ENCODE measurements at places on chromosomes 7 and 10.

GRCh38 chr7:33854178-33854577, 51.2 kb upstream of the BMPER start:
- DNase-seq = no peak

DNA sequence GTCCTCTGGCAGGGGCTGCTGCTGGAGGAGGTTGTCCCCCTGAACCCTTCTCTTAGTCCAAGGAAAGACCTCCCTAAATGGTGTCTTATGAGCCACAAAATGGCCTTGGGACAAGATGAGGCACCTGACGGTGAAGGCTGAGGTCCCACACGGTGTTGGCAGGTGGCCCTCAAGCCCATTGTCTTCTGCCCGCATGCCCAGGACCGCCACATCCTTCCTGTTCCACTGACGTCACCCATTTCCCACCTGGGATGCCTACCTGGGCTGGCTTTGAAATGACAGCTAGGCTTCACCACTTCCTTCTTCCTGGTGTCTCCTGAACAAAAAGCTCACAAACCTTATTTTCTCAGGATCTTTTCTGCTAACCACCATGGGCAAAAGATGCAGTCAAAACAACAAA, 2.1 kb upstream of the DMBT1 start:
- no peak for DNase-seq

DNA sequence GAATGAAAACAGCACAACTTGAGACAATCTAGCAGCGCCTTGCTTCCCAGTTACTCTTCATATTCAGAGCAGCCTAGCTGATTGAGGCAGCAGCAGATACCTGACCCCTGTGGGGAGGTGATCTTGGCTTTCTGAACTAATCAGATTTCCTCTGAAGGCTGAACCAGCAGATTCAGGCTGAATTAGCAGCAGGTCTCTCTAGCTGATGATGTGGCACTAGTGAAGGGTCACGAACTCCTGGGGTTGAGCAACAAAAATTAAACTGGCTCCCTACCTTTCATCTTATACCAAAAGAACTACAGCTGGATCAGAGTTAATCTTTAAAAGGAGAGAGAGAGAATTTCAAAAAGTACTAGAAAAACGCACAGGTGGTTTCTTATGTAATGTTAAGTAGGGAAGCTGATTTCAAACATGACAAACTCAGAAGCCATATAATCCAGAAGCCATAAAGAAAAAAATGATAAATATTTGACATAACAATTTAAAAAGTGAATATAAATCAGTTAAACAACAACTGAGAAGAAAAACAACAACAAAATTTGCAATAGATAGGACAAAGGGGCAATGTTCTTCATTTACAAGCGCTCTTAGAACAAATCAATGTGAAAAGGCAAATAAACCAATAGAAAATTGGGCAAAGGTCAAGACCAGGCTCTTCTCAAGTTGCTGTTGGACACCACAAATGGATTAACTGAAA, 13.5 kb downstream of the SLC25A13 start:
- no peak for DNase-seq

- peak; percentile 3 for DNase-seq
Measured at GRCh38 chr10:122142641-122143237, 128.4 kb upstream of the BTBD16 start.

DNA sequence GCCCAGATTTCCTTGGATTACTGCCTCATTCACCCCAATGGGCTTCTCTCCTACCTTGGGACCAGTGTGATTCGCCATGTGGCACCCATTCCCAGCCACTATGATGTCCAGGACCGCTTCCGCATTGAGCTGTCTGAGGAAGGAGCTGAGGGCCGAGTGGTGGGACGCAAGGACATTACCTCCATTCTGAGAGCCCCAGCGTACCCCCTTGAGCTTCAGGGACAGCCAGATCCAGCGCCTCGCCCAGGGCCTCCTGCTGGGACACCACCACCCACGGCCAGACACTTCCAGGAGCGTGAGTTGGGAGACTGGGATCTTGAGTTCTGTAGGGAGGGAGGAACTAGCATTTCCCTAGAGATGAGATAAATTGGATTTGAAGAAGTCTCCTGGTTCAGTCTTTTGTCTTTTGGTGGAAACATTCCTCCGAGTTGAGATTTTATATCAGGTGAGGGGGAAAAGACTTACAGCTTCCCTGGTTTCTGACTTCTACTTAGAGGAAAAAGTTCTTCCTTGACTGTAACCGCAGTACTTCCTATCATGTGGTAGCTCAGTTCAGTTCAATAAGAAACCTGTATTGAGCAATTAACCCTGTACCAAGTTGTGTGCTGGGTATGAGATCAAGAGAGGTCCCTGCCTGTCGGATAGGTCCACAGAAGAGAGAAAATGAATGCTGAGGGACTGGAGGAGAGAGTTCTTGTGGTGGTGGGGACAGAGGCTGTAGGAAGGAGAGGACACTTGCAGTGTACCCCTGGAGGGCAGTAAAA, 1.3 kb downstream of the MOSPD3 start:
- DNase-seq = no peak

DNA sequence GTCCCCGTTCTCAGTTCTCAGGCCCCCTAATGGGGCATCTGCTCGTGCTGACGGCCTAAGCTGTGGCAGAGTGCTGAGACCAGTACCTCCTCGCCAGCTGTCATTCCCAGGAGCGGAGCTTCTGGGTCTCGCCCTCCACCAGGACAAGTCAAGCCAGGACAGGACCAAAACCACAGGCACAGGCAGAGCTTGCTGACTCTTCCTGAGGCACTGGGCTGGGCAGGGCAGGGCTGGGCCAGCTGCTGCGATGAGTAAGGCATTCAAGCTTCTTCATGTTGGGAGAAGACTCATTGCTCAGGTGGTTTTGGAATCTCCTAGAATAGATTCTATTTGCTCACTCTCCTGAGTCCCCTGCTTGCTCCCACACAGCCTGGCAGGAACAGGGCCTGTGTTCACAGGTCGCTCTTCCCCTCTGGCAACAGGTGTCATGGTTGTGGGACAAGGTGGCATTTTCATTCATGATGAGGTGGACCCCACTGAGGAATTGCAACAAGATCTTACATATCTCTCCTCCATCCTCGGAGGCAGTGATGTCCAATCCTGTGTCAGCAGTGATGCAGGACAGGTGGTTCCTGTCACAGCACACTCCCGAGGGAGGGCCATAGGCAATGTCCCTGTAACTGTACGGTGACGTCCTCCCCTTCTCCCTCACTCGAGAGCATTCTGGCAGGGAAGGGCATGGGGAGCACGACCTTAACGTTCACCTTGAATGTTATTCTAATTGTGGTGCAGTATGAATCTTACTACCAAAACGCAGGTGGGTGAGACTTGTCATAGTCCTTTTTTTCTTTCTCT, 17.0 kb upstream of the SH3PXD2A start:
- DNase-seq = no peak

DNA sequence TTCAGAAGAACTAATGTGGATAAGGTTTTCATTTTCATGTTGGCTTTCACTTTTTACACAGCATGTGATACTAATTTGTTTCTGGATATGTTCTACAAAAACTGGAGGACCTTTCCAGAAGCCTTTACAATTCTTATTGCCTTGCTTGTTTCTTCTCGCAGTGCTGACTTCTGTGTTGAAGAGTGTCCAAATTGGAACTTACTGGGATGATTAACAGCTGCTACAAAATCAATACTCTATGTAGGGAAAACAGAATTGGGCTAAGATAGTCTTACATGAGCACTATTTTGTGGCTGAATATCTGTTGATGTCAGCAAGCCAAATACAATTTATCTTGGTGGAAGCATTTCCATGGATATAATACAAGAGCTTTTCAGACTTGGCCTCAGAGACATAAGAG, 351.2 kb downstream of the DGKB start:
- DNase-seq = no peak

DNA sequence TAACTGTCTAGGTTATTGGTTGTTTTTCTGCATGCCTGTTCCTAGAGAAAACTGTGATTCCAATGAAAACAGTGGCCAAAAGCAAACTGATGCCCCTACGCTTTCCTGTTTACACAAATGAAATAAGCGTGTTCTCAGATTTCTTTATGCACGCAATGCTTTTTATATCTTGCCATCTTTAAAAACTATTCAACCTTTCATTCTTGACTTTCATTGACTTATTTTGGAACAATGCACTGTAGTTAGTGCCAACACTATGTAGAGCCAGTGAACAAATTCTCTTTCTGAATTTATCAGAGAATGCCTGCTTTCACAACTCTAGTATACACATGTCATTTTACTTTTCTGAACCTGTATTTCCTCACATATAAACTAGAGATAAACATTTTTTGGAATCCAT, 86.6 kb downstream of the CABCOCO1 start:
- DNase-seq = no peak

DNA sequence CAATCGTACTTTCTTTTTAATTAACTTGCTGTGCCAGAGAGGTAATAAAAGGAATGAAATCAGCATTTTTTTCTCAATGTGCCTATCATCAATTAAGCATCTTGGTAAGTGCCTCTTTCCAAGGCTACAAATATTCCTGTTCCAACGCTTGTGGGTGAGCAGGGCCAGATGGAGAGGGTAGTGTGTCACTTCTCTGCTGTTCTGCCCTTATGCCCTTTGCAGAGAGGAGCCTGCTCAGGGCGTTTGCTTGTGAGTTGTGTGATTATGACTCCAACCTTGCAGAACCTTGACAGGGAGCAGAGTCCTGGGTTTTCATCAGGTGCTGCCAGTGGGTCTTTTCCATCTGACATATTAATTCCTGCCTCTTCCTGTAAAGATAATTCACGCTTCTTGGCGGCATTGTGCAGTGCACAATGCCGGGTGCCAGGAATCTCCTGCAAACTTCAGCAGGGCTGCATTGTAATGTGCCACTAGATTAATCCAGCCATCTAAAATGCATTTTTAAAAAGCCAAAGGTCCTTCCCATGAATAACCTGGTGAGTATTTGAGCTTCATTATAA, 234.4 kb downstream of the ARHGAP12 start:
- DNase-seq = no peak

DNA sequence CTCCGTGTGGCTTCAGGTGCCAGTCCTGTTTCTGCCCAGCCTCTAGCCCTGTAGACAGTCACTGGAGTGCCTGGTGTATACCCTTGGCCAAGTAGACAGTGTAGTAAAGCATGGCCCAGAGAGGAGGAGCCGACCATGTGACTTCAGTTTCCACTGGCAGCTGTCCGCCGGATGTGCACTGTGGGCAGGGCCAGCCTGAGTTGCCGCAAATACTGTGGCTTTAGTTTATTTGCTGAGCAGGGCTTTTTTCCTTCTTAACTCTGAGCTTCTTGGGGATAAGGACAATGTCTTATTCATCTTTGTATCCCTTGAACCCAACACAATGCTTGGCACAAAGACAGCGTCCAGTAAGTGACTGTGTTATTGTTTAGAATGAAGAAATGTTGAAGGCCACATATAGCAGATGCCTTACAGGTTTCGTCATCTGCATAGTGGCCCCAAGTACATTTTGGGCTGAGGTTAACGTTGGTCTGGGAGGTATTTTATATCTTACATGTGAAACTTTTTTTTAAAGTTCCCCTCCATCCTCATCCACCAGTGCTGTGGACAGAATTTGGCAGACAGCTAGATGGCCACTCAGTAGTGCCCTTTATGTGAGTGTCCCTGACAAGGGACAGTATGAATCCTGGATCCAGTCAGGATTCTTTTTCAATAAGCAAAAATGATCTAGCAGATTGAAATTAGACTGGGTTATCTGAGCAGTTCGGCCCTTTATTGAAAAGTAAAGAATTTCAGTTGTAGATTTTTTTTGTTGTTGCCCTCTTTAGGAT, 40.6 kb downstream of the CYP17A1 start:
- DNase-seq = peak; percentile 32

GRCh38 chr7:122063146-122063545, 80.9 kb downstream of the AASS start:
- DNase-seq = no peak

DNA sequence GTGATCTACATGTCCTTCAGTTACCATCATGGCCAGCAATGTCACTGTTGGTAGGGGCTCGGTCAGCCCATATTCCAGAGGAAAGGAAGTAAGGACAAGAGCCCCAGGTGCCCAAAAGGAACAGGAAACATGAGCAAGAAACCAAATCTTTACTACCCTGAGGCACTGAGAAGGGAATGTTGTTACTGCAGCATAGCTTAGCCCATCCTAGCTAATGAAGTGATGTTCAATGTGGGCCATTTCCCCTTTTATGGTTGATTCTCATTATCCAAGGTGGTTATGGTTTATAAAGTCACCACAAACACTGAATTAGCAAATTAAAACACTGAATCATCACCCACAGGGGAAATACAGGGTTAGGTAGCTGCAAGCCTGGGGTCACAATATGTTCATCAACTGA, 88.4 kb upstream of the C10orf90 start:
- no peak for DNase-seq

DNA sequence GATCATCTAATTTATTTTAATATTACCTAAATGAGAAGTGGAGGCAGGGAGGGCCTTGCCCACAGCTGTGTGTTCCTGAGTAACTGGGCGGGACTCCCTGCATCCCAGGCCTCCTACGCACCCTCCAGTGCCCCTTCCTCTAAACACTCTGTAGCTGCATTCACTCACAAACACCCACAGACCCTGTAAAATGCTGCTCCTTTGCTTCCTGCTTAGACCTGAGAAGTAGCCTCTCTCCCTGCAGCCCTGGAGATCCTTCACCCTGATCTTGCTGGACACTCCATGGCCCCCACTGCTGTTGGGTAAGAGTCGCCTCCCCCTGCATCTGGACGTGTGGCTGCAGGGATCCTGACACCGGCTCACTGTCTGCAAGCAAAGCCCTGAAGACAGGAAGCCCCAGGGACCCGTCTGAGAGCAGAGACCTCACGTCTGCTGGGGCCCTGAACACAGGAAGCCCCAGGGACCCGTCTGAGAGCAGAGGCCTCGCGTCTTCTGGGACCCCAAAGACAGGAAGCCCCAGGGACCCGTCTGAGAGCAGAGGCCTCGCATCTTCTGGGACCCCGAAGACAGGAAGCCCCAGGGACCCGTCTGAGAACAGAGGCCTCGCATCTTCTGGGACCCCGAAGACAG, 589.8 kb downstream of the DNAJB6 start:
- DNase-seq = no peak

- DNase-seq = no peak
Measured at GRCh38 chr7:93374345-93374940, 142.3 kb downstream of the VPS50 start.

DNA sequence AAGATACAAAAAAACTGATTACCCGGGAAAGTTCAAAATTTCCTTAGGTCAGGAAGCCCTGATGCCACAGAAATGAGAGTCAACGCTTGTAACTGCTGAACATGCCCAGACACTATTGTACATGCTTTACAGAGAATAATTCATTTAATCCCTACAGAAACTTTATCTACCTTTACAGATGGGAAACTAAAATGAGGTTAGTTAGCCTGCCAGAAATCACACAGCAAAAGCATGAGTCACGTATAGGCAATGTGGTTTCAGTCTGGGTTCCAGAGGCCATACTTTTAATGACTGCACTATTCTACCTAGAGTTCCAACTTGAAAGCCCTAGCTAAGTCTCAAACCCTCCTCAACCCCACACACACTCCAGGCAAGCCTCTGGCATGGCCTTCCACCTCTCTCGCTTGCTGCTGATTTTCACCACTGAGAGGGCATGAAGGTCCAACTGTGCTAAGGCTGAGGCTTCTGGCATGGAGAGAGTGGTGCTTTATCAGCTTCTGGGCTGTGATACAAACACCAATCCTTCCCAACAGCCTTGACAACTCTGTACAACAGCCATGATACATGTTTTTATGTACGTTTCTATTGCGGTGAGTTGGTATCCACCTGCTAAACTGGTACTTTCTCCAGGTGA, 1011.2 kb upstream of the GHITM start:
- DNase-seq = no peak
